ENCODE measurements at places on chromosomes 13 and 19.

DNA sequence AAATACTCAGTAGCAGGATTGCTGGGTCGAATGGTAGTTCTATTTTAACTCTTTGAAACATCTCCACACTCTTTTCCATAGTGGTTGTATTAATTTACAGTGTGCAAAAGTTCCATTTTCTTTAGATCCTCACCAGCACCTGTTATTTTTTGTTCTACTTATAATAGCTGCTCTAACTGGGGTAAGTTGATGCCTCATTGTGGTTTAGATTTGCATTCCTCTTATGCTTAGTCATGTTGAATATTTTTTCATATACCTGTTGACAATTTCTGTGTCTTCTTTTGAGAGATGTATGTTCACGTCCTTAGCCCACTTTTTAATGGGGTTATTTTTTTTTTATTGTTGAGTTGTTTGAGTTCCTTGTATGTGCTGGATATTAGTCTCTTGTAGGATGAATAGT, 144.6 kb downstream of the NBEA start:
- no peak for DNase-seq

DNA sequence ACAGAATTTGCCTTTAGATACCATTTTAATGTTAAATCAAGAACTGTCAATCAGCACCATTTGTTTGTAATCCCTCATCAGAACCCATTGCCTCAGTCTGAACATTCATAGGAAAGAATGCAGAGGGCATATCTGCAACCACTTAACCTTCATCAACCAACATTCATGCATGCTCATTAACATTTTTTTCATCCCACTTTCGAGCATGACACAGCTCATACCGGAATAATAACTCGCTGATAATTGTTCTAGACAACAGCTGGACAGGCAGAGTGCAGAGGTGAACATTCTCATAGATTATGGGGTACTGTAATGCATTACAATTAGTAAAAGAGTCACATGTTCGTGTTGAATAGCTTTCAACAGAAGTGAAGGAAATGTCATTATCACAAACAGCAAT, 216.8 kb downstream of the DIAPH3 start:
- DNase-seq = no peak

DNA sequence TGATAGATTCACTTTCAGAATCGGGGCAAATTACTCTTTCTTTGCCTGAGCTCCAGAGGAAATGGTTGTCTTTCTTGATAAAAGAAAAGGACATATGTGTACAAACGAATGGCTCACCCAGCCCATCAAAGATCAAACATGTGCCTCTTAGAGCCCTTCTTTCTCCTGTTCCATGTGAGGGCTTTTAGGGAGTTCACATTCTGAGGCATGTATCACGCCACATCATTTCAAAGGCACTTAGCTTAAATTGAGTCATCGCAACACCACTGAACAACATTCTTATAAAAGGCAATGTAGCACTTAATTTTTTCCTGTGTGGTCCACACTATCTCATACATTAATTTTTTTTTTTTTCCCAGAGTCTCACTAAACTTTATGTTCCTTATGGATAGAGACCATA, 521.0 kb downstream of the SUCLA2 start:
- no peak for DNase-seq

GRCh38 chr13:75830842-75831241, 194.7 kb downstream of the LMO7 start:
- DNase-seq = no peak

DNA sequence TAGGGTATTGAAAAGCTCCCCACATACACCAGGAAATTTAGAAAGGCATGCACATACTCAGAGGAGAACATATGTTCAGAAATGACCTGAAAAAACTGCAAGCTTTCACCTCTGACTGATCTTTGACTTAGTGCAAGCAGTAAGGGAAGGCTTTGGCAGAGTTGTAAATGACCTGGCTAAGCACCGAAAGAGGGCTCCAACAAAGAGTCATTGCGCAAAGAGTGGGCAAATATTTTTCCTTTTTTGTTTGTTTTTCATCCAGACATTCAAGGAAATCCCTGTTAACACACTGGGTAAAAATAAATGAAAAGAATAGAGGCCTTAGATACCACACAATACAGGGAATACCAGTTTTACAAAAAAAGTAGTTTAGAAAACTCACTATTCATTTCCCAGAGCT, 5.2 kb upstream of the ZNF233 start:
- DNase-seq = no peak

- no peak for DNase-seq
These were observed 18.3 kb downstream of the C19orf44 start for GRCh38 chr19:16514383-16515019.

- DNase-seq = no peak
These were observed 918.8 kb downstream of the SLITRK1 start for GRCh38 chr13:82963226-82964099.

DNA sequence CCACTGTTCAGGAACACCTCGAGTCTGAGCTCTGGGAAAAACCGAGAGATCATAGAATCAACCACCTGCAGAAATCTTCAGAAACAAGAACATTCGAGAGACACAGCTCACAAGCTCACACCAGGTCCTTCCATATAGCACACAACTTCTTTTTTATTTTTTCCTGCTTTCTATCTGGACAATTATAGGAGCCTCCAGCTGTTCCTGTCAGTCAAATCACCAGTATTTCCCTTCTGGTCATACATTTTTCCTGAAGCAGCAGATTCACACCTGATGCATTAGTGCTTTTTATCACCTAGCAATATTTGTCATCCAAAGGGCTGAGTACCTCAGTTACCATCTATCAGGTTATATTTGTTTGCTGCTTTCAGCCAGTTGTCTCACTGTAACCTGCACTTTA, 323.5 kb downstream of the FOXO1 start:
- DNase-seq = no peak

DNA sequence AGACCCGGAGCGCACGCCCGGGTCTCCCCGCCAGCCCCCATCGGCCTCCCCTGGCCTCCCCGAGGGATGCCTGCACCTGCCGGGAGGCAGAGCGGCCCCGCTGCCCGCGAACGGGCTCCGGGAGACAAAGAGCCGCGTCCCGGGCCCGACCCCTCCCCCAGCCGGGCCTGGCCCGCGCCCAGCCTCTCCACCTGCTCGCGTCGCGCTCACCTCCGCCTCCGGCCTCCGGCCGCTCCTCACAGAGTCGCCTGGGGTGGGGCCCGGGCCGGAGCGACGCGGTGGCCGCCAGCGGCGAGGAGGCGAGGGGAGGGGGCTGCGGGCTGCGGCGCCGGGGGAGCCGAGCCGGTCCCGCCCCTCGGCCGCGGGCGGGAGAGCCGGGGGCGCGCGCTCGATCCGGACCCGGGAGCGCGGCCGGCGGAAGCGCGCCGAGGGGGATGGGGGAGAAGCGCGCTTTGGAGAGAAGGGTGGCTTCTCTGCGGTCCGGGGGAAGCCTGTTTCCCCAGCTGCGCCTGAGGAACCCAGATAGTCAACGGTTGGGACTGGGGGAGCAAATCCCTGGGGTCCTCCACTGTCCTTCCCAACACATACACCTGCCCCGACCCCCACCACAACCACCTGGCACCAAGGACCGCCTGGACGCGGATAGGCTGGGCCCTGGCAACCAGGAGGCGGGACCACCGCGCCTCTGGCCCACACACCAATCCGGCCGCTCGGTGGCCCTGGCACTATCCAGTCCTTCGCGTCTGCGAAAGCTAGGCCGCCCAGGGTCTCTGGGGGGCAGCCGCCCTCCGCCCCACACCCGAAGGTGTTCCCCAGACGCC, at the start of gene PRR36:
Gene PRR36, minus strand, starts transcription at position 315 of the 821 bp plus-strand sequence. CDS start 701 bp downstream, outside the sequence.
- no peak for DNase-seq

DNA sequence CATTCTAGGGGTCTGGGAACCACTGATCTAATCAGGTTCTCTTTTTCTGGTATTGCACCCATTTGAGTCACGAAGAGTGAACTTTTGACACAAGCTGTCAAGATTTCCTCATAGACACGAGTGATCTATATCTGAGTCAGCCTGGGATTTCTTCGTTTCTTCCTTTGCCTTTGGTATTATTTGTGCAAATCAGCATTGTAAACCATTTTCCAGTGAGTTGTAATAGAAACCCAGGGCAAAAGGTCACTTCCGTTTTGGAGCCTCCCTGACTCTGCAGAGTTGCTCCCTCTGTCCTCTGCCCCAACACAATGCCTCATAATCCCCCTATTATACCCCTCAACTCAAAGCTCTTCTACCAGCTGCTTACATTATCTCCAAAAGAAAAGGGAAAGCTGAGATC, 615.1 kb downstream of the EFNB2 start:
- DNase-seq = no peak

DNA sequence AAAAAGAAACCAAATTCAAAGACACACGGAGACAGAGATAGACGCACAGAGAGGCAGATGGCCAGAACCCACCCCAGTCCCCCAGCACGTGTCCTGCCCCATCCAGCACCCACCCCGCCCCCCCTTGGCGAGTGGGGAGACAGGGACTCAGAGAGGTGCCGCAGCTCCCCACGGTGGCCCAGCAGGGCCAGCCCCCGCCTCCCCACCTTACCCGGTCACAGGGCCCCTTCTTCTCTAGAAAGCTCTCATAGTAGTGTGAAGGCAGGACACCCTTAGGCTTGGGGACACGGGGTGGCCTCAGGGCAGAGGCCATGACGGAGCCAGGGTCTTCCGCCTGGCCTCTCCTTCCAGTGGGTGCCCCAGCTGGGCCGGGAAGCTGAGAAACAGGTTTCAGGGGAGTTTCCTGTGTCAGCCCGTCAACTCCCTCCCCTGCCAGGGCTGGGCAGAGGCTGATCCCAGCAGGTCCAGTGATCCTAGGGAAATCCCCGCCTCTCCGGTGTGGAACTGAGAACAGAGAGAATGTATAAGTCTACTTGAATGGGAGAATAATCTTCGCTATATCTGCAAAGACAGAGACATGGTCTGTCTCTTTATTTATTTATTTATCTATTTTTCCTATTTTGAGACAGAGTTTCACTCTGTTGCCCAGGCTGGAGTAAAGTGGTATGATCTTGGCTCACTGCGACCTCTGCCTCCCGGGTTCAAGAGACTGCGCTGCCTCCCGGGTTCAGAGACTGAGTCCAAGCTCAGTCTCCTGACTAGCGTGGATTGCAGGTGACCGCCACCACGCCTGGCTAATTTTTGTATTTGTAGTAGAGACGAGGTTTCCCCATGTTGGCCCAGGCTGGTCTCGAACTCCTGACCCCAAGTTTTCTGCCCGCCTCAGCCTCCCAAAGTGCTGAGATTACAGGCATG, at the start of gene STAP2:
Gene STAP2, minus strand, starts transcription at position 387 of the 915 bp plus-strand sequence. Its CDS starts 74 bp downstream, at position 313.
- peak; percentile 76 for DNase-seq

DNA sequence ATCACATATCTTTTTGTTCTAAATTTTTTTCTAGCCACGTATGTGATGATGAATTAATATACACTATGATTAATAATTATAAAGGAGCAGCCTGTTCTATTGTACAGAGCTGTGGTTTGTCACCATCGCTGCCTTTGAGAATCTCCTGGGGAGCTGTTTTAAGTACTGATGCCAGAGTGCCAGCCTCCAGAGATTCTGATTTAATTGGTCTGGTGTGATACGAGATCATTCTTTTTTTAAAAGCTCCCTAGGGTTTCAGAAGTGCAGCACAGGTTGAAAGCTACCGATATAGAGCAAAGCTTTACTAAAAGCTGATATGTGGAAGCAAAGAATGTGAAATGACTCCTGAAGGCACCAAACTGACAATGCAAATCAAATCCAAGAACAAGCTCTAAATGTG, 314.7 kb downstream of the ITGBL1 start:
- DNase-seq = no peak

DNA sequence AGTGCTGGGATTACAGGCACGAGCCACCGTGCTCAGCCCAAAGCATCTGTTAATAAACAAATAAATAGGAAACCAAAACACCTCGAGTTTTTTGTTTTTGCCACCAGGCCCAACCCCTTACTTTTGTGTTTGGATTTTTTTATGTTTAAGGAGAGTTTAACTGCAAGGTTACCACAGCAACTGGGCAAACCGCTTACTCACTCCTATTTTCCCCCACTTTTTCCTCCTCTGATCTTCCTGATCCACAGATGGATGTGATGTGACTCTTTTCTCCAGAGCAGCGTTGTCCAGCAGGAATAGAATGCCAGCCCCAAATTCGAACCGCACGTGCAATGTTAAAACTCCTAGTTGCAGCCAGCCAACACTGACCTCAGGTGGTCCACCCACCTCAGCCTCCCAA, 2.1 kb upstream of the PNMA8B start:
- DNase-seq = no peak

- no peak for DNase-seq
These were observed 193.3 kb downstream of the SLC7A1 start for GRCh38 chr13:29402166-29402636.

DNA sequence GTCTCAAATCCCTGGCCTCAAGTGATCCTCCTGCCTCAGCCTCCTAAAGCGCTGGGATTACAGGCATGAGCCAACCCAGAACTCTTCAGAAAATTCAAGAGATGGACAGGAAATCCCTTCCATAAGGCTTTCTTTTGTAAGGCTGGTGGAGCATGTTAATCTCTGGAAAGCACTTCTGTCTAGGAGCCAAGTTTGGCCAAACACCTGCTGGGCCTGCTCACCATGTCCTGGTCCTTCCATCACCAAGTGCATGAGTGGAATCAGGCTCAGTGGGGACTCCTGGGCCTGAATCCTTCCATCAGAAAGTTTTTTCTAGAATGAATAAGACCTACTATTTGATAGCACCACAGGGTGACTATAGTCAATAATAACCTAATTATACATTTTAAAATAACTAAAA, 148.0 kb downstream of the DCLK1 start:
- no peak for DNase-seq

DNA sequence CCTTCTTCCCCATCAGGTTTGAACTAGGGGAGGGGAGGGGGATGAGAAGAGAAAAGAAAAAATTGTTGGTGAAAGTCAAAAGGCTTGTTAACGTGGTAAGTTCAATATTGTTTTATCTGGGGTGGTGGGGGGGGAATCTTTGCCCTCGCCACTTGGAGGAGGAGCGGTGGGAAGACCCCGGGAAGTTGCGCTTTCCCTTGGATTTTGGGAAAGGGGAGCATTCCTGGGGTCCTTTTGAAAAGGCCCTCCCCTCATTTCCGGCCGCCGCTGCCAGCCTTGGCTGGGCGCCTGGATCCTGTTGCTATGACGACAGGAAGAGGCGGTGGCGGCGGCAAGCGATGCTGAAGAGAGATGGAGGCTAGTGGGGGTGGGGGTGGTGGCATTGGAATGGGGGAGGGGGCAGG, 4.6 kb upstream of the CACNG8 start:
- no peak for DNase-seq

DNA sequence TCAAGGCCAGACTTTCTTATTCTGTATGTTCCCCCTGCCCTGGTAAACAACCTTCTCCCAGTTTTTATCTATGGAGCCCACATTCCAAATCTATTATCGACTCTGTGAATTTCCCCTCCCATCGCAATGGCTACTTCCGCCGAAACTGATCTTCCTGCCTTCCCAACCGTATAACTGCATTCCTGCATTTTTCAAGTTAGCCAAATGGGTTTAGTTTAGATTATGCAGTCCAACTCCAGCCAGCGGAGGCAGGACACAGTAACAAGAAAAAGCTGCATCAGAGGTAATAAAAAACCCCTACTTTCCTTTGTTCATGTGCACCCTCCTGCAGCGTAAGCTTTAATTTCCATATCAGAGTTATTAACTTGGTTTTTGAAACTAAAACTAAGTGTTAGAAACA, 112.2 kb upstream of the ZNF91 start:
- no peak for DNase-seq

DNA sequence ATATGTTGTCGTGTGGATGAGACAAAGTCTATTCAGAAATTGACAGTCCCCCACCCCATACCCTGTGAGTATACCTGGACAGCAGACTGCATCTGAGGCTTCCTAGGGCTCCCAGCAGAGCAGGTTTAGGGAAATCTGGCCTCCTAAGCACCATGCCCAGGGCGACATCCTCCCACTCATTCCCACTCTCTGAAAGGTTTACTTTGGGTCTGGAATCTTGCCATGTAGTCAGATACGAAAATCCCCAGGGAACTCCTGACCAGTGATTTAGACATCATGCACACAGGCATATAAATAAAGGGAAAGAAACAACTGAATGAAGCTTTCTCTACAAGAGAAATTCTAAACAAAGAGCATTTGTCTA, 717 bp upstream of the NALCN start:
- no peak for DNase-seq

Measured in suprapubic skin (tissue), 4 donors.